Choroid plexus epithelial cell (primary cell): ENCODE measurements at places on chromosomes 7 and 10.
A peak's percentile ranks its signal among the peaks of the same experiment; 100 is the strongest.

GRCh38 chr7:100692578-100692961, 1.5 kb downstream of the GIGYF1 start:
- no peak for DNase-seq

- DNase-seq = no peak
Measured at GRCh38 chr7:82511542-82511941, 68.0 kb upstream of the CACNA2D1 start.

GRCh38 chr10:31939797-31940708, 11.4 kb upstream of the ARHGAP12 start:
- peak; percentile 30 for DNase-seq

- peak; percentile 83 for DNase-seq
Measured at GRCh38 chr7:2269991-2270460, 28.0 kb downstream of the NUDT1 start.

DNA sequence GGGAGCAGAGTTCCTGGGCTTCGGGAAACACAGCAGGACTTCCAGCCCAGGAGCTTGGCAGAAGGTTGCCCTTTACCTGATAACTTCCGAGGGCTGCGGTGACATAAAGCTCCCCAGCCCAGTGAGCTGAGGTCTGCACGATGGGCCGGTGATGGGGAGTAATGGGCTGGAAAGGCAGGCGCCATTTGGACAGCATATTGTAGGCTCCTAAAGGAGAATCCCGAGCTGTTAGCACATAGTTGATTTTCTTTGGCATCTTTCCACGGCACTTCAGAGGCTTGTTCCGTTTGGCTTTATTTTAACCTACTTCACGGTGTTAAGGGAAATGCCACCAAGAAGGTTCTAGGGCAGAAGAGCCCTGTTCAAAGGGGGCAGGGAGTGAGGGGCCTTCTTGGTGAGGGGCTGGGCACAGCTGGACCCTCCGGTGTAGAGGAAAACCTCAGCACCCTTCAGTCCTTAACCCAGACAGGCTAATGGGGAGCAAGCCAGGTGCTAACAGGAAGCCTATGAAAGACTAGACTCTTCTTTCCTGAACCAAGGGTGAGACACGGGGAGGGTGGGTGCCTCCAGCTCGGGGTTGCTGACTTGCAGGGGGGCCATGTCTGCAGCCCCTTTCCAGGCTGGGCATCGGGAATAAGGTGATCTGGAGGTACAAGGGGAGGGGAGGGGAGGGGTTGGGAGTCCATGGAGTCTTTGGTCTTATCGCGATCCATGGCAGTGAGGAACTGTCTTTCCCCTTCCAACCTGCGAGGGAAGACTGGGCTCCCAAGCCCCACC, 347.7 kb downstream of the GLRX3 start:
- no peak for DNase-seq

- DNase-seq = peak; percentile 94
Measured at GRCh38 chr10:31554556-31554955, 235.5 kb downstream of the ZEB1 start.

GRCh38 chr7:141074162-141074991, 513 bp downstream of the TMEM178B start:
- peak; percentile 10 for DNase-seq

- DNase-seq = peak; percentile 96
Measured at GRCh38 chr7:137978464-137979237, 23.2 kb downstream of the CREB3L2 start.

GRCh38 chr7:20302891-20303290, 27.8 kb upstream of the ITGB8 start:
- no peak for DNase-seq

- DNase-seq = peak; percentile 96
Measured at GRCh38 chr7:74097937-74098614, 14.5 kb downstream of the LIMK1 start.

GRCh38 chr10:34962866-34963265, 127.3 kb downstream of the CUL2 start:
- peak; percentile 30 for DNase-seq

DNA sequence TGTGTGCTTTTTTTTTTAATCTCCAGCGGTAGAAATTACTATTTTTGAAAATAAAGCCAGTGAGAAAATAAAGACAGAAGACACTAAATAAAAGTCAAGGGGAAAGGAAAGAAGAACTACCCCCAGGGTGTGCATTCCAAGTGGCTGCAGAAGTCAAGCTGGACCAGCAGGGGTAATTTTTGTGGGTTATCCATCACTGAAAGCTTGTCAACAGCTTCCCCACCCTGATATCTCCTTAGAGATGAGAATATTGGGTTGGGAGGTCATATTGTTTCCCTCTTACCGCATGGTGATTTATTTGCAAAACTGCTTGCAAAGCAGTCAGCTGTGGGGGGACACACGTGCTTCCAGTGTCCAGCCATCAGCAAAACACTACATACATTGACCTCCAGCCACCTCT, 46.4 kb downstream of the FAM107B start:
- DNase-seq = peak; percentile 30

GRCh38 chr7:37928878-37929277, 8.4 kb downstream of the EPDR1 start:
- DNase-seq = no peak

DNA sequence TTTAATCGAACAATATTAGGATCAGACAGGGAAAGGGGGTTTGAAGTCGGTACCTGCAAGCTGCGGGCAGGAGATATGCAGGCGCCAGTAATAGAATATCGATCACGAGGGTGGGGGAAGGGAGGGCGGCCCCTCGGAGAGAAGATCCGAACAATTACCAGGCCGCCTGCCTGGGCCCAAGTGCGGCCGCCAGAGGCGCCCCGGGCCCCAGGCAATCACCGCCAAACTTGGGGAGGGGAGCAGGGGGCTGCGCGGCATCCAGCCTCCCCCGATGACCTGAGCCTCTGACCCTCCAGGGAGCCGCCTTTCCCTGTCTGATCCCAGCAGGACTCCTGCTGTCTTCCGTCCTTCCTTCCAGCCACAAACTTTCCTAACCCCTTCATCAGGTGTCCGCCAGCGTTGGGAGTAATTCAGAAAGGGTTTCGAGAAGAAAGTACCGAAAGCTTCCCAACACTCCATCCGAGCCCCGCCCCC, 1.1 kb downstream of the NKX1-2 start:
- no peak for DNase-seq

DNA sequence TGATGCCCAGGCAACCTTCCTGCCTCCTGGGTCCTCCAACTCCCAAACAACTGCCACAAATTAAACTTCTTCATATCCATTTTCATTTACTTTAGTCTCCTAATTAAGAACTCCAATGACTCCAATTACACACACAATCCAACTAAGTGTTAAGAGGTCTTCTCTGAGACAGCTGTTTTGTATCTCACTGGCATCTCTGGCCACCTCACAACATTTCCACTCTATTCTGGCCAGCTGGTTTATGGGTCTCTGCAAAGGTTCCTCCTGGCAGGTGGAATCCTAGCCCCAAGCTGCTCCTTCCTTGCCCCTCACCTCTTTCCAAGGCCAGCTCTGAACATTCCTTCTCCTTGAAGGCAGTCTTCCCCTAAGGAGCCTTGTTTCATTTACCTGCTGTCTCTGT, 123.1 kb upstream of the HPS1 start:
- DNase-seq = no peak

GRCh38 chr7:6385909-6386560, 61.7 kb downstream of the DAGLB start:
- DNase-seq = no peak

DNA sequence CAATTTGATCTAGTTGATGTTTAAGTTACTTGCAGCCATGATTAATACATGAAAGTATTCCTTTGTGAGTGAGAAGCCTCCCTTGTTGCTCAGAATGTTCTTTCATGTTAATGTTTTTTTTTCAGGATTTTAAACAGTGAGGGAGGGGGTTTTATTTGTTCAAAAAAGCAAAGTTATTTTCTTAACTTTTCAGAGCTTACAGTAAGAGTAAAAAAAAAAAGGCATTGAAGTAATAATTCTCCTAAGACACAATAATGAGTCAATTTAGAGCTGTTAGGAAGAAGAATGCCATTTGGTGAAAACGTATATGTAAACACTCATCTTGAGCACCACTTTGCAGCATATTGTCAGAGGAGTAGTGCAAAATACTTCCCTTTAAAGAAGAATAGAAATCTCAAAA, 105.8 kb downstream of the SEMA3A start:
- no peak for DNase-seq

DNA sequence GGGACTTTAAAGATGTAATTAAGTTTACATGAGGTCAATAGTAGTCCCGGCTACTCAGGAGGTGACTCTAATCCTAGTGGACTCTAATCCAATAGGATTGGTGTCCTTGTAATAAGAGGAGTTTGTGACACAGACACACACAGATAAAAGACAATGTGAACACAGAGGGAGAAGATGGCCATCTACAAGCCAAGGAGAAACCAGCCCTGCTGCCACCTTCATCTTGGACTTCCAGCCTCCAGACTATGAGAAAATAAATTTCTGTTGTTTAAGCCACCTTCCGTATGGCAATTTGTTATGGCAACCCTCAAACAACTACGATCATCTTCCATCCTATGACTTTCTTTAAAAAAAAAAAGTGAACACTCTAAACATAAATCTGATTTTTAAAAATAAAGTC, 116.3 kb downstream of the ALOX5 start:
- no peak for DNase-seq
